Activated CD4-positive, CD25-positive, alpha-beta regulatory T cell treated with anti-CD3 and anti-CD28 coated beads, Interleukin-2, amount 50 U/mL, for 72 hours (primary cell): ENCODE measurements at places on chromosomes 2 and 18.

DNA sequence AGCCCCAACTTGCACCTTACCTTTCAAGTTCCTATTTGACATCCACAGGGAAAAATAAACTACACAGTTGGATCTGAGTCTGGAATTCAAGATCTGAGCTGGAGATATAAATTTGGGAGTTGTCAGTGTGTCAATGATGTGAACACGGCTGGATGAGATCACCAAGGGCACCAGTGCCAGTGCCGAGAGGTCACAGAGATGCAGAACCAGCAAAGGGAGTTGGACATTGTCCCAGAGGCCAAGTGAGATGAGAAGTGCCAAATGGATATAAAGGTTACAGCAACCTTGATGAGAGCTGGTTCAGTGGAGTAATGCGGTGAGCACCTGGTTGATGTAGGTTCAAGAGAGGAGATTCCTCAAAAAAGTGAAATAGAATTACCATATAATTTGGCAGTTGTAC, 24.8 kb downstream of the LRRFIP1 start:
- no peak for DNase-seq

- DNase-seq = no peak
Measured at GRCh38 chr2:220226076-220226475, 598.6 kb downstream of the SLC4A3 start.

- DNase-seq = no peak
Measured at GRCh38 chr2:183946193-183946592, 652.1 kb upstream of the ZNF804A start.

GRCh38 chr18:61606068-61606660, 272.9 kb downstream of the CDH20 start:
- DNase-seq = no peak

GRCh38 chr2:6960659-6961058, 43.4 kb downstream of the RNF144A start:
- no peak for DNase-seq

DNA sequence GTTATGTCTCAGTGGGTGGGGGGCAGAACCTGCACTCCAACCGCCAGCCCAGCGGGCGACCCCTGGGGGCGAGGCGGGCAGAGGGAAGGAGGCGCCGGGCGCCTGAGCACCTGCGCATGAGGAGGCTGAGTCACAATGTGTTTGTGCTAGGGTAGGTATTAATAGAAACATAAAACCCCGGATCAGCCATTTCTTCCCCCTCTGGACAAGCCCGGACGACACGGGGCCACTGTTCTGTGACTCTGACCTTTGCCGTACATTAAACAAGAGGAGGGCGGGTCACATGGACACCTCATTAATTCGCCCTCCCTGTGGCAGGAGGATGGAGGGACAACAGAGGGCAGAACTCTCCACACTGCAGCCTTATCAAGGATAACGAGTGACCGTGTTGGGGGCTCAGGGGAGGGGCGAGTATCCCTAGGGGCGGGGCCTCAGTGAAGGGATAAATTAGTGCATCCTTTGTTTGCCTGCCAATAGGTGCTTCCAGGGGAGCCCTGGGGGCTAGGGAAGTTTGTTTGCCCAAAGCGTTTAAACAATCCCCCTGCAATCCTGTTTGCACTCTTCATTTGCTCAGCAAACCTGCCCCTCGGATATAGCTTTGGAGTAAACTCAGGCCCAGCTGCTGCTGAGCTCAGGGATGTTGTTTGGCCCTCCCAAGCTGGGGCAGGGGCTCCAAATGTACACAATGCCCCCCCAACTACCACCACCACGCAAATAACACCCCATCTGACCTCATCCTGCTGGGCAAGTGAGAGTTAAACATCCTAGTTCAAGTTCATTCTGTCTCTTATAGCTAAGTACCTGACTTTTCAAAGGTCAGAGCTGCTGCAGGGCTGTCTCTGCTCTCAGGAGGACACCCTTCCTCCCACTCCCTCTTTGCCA, 171.2 kb upstream of the GLI2 start:
- DNase-seq = no peak
